ENCODE measurements at places on chromosomes 12 and 14.
A peak's percentile ranks its signal among the peaks of the same experiment; 100 is the strongest.

- no peak overlapping the region for H3K4me3 ChIP-seq
- H3K4me1 ChIP-seq, result no peaks in the 10 kb centered on the region
- no peaks in the 10 kb centered on the region for H3K36me3 ChIP-seq
- peaks cover 67% of the 10 kb centered on the region for H3K27me3 ChIP-seq
- DNase-seq, result no peak
- H3K27ac ChIP-seq, result no peak overlapping the region
These were observed 4.1 kb downstream of the TPH2 start for GRCh38 chr12:71942703-71943102.

GRCh38 chr12:24864796-24865125 lies 84.1 kb downstream of the BCAT1 start:
- no peak for DNase-seq
- peaks cover 5% of the 10 kb centered on the region for H3K4me1 ChIP-seq
- H3K36me3 ChIP-seq, result no peaks in the 10 kb centered on the region
- H3K27me3 ChIP-seq, result peaks cover 2% of the 10 kb centered on the region
- no peak overlapping the region for H3K27ac ChIP-seq

GRCh38 chr14:103806805-103807204 lies 40.6 kb downstream of the PPP1R13B start:
- no peaks in the 10 kb centered on the region for H3K36me3 ChIP-seq
- H3K4me1 ChIP-seq, result peaks cover 14% of the 10 kb centered on the region
- H3K27me3 ChIP-seq, result no peaks in the 10 kb centered on the region
- no peak overlapping the region for H3K4me3 ChIP-seq

DNA sequence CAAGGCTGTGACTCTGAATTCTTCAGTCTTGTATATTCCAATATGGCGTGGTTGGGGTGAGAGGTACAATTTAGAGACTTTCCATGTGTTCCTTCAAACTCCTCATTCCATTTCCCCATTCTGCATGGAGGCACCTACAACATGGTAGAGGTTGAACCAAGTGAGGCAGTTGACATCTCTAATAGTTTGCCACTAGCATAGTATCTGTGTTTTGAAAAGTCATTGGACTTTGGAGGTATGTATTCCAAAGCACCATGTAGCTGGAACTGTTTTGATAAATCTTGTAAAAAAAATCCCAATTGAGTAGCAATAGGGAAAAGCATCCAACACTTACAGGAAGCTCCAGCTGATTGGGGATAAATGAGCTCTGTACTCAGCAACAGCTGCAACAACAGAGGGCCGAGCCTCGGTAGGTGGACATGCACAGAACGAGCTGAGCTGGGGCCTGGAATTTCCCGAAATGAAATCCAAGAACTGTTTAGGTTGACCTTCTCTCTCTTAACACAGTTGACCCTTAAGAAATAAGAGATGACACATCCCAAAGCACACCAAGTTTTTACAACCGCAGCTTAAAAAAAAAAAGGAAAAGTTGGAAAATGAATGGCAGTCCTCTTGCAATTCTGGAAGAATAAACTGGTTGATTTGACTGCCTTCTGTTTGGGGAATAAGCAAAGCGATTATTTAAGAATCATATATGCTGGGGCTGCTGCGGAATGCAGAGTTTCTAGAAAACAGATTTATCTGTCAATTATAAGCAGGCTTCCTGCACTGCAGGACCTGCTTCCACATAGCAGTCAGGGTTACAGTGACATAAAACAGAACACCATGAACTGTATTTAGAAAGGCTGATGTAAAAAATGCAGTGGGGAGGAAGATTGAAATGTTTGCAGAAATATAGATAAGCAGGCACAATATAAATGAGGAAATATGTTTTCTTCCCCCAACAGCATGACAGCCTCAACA lies 194.6 kb upstream of the KRR1 start:
- H3K36me3 ChIP-seq, result no peaks in the 10 kb centered on the region
- H3K4me3 ChIP-seq, result no peak overlapping the region
- no peaks in the 10 kb centered on the region for H3K27me3 ChIP-seq
- H3K4me1 ChIP-seq, result peaks cover 12% of the 10 kb centered on the region

GRCh38 chr14:76100236-76100635 lies 51.5 kb upstream of the GPATCH2L start:
- no peaks in the 10 kb centered on the region for H3K4me1 ChIP-seq
- H3K27me3 ChIP-seq, result peaks cover 2% of the 10 kb centered on the region
- no peak overlapping the region for H3K4me3 ChIP-seq
- no peaks in the 10 kb centered on the region for H3K36me3 ChIP-seq
- H3K27ac ChIP-seq, result no peak overlapping the region
- no peak for DNase-seq

GRCh38 chr14:51331486-51332367 lies 91.7 kb downstream of the TMX1 start:
- DNase-seq, result no peak
- H3K4me3 ChIP-seq, result no peak overlapping the region
- H3K36me3 ChIP-seq, result no peaks in the 10 kb centered on the region
- no peak overlapping the region for H3K27ac ChIP-seq
- peaks cover 8% of the 10 kb centered on the region for H3K4me1 ChIP-seq

DNA sequence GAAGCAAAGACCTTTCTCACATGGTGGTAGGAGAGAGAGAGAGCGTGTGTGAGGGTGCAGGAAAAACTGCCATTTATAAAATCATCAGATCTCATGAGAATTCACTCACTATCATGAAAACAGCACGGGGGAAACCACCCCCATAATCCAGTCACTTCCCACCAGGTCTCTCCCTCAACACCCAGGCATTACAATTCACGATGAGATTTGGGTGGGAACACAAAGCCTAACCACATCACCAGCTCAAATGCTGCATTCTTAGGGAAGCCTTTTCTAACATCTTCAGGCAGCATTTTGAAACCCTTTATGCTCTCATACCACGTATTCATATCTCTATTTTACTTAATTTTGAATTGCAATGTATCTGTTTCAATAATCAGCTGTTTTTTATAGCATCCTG lies 165.9 kb downstream of the TMTC3 start:
- no peaks in the 10 kb centered on the region for H3K36me3 ChIP-seq
- peaks cover 9% of the 10 kb centered on the region for H3K4me1 ChIP-seq
- H3K4me3 ChIP-seq, result no peak overlapping the region
- DNase-seq, result no peak

- no peaks in the 10 kb centered on the region for H3K27me3 ChIP-seq
- H3K4me3 ChIP-seq, result no peak overlapping the region
- H3K27ac ChIP-seq, result no peak overlapping the region
- no peaks in the 10 kb centered on the region for H3K4me1 ChIP-seq
These were observed 594.5 kb downstream of the NRXN3 start for GRCh38 chr14:78764645-78765044.

- no peak overlapping the region for H3K4me3 ChIP-seq
- H3K27ac ChIP-seq, result no peak overlapping the region
- H3K36me3 ChIP-seq, result peaks cover 26% of the 10 kb centered on the region
- peaks cover 1% of the 10 kb centered on the region for H3K27me3 ChIP-seq
These were observed 84.7 kb downstream of the GPATCH2L start for GRCh38 chr14:76236172-76237130.

DNA sequence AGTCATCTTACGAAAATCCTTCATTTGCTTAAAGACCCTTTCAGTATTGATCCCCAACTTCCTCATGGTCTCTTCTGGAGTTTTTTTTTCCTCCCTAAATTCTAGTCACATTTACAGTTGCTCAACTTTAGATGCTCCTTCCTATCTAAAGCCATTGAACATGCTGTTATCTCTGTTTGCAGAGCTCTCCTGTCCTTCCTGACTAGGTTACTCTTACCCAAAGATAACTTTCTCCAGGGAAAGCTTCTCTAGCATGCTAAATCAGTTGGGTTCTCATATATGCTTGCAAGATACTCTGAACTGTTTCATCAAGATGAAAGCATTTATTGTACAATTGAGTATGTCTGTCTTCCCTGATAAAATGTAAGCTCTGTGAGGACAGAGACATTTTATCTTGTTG lies 1.8 kb upstream of the RAB21 start:
- H3K27ac ChIP-seq, result no peak overlapping the region
- DNase-seq, result no peak

- peaks cover 2% of the 10 kb centered on the region for H3K36me3 ChIP-seq
- no peak overlapping the region for H3K27ac ChIP-seq
- peaks cover 18% of the 10 kb centered on the region for H3K27me3 ChIP-seq
- no peak for DNase-seq
- H3K4me3 ChIP-seq, result no peak overlapping the region
These were observed 3.5 kb upstream of the HCFC2 start for GRCh38 chr12:104060791-104061190.

DNA sequence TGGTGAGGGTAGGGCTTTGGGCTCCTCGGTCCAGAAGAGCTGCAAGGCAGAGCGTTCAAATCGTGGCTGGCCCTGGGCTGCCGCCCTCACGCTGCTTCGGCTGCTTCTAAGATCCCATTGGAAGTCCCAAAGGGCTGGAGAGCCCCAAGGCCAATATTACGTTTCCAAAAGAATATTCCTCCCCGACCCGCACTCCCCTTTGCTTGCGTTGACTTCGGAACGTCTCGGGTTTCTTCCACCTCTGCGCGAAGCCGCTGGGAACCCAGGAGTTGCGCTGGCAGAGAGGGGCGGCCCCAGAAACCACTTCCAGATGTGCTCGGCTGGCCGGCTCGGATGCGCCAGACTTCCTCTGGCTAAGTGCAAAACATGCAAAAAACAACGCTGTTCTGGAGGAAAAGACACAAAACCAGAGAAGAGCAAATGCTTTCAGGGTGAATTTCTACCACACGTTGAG lies at the start of gene GLT8D2:
Gene GLT8D2, minus strand, starts transcription at position 285 of the 454 bp plus-strand sequence. CDS start 30,539 bp downstream, outside the sequence.
- H3K4me3 ChIP-seq, result peak within 1 kb of the TSS; percentile 21
- no peak for DNase-seq
- no peaks in the 10 kb centered on the region for H3K36me3 ChIP-seq
- peaks cover 27% of the 10 kb centered on the region for H3K27me3 ChIP-seq
- H3K4me1 ChIP-seq, result peaks cover 5% of the 10 kb centered on the region

GRCh38 chr14:85439696-85440328 lies 90.1 kb upstream of the FLRT2 start:
- H3K27me3 ChIP-seq, result no peaks in the 10 kb centered on the region

DNA sequence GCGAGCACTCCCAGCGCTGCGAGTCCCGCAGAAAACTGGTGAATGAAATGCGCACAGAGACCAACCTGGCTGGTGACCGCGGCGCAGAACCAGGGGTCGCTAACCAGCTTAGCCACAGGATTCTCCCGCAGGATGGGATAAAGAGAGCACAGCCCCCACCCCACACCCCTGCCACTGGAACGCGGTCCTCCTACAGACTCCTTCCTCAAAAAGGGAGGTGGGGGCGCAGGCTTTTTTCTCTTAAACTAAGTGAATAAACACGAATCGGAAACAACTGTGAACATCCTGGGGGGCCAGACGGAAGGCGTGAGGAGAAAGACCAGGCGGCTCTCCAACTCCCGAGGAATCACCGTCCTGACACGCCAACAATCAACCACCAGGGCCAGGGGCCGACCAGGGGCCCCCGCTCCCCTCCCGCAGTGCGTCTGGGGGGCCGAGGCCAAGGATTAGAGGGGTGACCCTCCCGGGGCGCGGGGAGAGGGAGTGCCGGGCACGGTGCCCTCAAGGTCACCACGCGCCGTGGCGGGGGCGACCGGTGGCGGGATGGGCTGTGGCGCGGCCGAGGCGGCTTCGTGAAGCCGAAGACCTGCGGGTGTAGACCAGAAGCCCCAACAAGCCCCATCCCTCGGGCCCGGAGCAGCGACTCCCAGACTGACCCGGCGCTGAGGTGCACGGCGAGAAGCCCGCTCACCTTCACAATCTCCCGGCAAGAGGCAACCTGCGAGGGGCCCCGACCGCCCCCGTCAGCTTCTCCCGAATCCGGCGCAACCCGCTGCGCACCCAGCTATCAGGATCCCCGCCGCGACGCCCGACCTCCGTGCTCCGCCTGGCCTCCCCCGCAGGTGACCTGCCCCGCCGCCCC lies 704 bp downstream of the ATP2B1 start:
- peak overlapping the region; percentile 84 for H3K27ac ChIP-seq
- DNase-seq, result peak; percentile 57
- H3K4me3 ChIP-seq, result peak overlapping the region; percentile 94
- H3K27me3 ChIP-seq, result no peaks in the 10 kb centered on the region
- peaks cover 1% of the 10 kb centered on the region for H3K36me3 ChIP-seq
- H3K4me1 ChIP-seq, result peaks cover 47% of the 10 kb centered on the region

GRCh38 chr14:88326352-88327103 lies 3.5 kb upstream of the KCNK10 start:
- no peak overlapping the region for H3K4me3 ChIP-seq
- H3K27me3 ChIP-seq, result peaks cover 47% of the 10 kb centered on the region
- no peaks in the 10 kb centered on the region for H3K36me3 ChIP-seq
- H3K4me1 ChIP-seq, result peaks cover 8% of the 10 kb centered on the region
- DNase-seq, result no peak
- no peak overlapping the region for H3K27ac ChIP-seq

DNA sequence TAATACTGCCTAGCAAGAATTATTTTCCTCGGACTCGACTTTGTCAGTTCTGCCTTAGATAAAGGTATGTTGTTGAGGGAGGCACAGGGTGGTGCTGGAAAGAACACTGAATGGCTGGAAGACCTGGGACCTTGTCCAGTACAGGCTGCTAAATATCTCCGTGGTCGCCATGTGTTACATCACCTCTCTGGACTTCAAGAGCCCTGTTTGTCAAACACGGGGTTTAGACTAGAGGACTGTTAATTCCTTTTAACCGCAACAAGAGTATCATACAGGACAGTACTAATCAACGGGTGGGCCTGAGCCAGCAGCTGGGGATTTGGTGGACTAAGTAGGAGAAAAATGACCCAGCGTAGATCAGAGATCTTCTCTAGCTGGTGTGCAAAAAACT lies 476.3 kb downstream of the LRIG3 start:
- H3K27me3 ChIP-seq, result peaks cover 2% of the 10 kb centered on the region
- no peaks in the 10 kb centered on the region for H3K4me1 ChIP-seq
- DNase-seq, result no peak
- no peak overlapping the region for H3K27ac ChIP-seq

DNA sequence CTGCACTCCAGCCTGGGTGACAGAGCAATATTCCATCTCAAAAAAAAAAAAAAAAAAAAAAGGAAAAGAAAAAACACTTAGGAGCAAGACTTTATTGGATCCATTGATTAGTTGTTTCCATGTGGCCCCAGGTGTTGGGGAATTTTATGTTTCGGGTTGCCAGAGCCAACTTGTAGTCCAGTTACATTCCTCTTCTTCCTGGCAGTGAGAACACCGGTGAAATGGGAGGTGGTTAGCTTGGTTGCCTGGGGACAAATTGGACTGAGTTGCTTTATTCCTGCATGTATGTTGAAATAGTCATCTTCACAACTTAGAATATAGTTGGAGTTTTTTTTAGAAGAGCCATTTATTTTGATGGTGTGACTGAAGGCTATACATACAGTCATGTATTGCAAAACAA lies 12.6 kb downstream of the RCOR1 start:
- peaks cover 51% of the 10 kb centered on the region for H3K4me1 ChIP-seq
- no peak overlapping the region for H3K4me3 ChIP-seq
- no peaks in the 10 kb centered on the region for H3K27me3 ChIP-seq
- peaks cover 7% of the 10 kb centered on the region for H3K36me3 ChIP-seq
- H3K27ac ChIP-seq, result no peak overlapping the region
- DNase-seq, result no peak

GRCh38 chr12:95070378-95070777 lies 3.0 kb downstream of the NR2C1 start:
- no peak overlapping the region for H3K27ac ChIP-seq
- peaks cover 19% of the 10 kb centered on the region for H3K36me3 ChIP-seq
- no peak overlapping the region for H3K4me3 ChIP-seq
- no peaks in the 10 kb centered on the region for H3K27me3 ChIP-seq
- no peak for DNase-seq

DNA sequence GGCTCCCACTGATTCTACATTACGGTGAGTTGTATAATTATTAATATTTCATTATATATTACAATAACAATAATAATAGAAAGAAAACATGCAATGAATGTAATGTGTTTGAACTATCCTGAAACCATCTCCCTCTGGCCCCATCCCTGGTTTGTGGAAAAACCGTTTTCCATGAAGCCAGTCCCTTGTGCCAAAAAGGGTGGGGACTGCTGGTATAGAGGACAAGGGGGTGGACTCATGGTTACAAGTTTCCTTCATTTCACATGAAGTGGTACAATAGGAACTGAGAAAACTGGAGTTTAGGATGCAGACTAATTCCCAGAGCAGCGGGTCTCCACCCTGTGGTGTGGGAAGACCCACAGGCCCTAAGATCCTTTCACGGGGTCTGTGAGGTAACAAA lies 3.0 kb upstream of the C1RL start:
- DNase-seq, result no peak
- peaks cover 18% of the 10 kb centered on the region for H3K36me3 ChIP-seq
- H3K4me3 ChIP-seq, result no peak overlapping the region
- no peaks in the 10 kb centered on the region for H3K27me3 ChIP-seq
